Central memory CD4-positive, alpha-beta T cell (primary cell): ENCODE measurements at places on chromosomes 1 and 21.

- DNase-seq: no peak
Observed at GRCh38 chr1:15940110-15941043, 35.5 kb downstream of the ZBTB17 start.

DNA sequence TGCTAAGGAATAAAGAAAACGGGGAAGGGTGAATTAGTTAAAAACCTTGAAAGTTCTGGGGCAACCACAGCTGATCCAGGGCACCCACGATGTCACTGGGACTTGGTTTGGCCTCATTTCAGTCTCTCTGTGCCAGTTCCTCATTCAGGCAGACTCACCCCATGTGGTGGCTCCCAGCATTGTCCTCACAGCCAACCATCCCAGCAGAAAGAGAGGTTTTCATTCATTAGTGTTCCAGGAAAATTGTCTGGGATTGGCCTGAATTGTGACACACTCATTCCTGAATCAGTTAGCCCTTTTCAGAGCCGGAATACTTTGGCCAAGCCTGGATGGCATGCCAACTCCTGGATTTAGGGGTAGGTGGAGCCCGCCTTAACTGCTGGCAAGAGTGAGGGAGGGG is 367.7 kb downstream of the PRDM2 start:
- DNase-seq: no peak

- DNase-seq: no peak
Observed at GRCh38 chr21:41897700-41898099, 18.6 kb upstream of the PRDM15 start.

GRCh38 chr1:23018661-23019093 is 591 bp upstream of the KDM1A start:
- no peak for DNase-seq

GRCh38 chr1:9621032-9621431 is 30.5 kb upstream of the PIK3CD start:
- no peak for DNase-seq

GRCh38 chr1:193472838-193473398 is 286.5 kb upstream of the B3GALT2 start:
- DNase-seq: no peak

GRCh38 chr1:44559330-44559729 is 115.0 kb downstream of the TMEM53 start:
- no peak for DNase-seq

GRCh38 chr1:99110140-99111041 is 105.7 kb upstream of the PLPPR5 start:
- DNase-seq: no peak

GRCh38 chr1:118204105-118204504 is 19.1 kb upstream of the SPAG17 start:
- no peak for DNase-seq

- DNase-seq: no peak
Observed at GRCh38 chr1:201764166-201764565, 64.8 kb upstream of the IPO9 start.

- no peak for DNase-seq
Observed at GRCh38 chr1:228906223-228906860, 171.1 kb downstream of the RHOU start.

DNA sequence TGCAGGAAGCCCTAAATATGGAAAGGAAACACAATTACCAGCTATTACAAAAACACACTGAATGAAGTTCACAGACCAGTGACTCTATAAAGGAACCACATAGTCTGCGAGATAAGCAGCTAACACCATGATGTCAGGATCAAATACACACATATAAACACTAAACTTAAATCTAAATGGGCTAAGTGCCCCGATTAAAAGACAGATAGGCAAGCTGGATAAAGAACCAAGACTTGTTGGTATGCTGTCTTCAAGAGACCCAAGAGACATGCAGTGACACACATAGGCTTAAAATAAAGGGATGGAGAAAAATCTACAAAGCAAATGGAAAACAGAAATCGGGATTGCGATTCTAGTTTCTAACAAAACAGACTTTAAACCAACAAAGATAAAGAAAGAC is 121.9 kb downstream of the SLC5A9 start:
- no peak for DNase-seq

DNA sequence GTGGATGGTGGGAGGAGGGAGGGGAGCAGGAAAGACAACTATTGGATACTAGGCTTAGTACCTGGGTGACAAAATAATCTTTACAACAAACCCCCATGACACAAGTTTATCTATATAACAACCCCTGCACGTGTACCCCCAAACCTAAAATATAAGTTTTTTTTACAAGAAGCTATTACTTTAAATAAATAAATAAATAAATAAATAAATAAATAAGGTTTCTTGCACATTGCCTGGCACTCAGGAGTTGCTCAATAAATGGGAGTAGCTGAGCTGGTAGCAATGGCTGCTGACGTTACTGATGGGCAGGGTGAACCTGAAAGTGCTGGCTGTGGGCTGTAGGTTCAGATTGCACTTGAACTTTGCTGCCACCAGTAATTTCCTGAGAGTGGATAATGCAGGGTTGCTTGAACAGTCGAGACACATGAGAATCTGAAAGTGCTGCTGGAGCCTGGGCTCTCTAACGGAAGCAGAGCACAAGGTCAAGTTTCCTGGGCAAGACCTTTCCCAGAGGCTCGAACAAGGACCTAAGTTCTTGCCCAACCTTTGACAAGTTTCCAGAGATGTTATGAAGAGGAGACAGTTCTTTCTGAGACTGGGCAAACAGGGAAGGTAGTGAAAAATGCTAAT is 14.8 kb upstream of the KCNE2 start:
- DNase-seq: no peak

- DNase-seq: peak; percentile 40
Observed at GRCh38 chr1:154608397-154609270, 648 bp upstream of the ADAR start.

GRCh38 chr1:43611950-43612349 is 38.0 kb upstream of the KDM4A start:
- DNase-seq: no peak

GRCh38 chr1:192702212-192702902 is 66.4 kb downstream of the RGS13 start:
- DNase-seq: no peak

DNA sequence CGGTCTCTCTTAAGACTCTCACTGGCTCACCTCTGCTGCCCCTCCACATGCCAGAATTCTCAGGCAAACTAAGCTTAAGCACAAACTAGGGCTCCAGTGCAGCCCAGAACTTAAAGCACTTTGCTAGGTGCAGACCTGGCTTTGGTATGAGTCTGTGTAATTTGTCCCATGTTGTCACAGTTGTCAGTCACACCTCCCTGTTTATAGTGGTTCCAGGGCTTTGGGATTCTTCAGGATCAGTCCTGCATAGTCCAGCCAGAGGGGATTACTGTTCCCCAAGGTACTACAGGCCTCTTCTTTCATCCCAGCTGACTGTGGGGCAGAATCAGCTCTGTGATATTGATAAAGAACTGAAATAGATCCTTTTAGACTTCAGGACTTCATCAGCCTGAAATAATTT is 105.0 kb upstream of the UBE2U start:
- no peak for DNase-seq

- DNase-seq: no peak
Observed at GRCh38 chr1:229641306-229641705, 15.3 kb downstream of the URB2 start.

DNA sequence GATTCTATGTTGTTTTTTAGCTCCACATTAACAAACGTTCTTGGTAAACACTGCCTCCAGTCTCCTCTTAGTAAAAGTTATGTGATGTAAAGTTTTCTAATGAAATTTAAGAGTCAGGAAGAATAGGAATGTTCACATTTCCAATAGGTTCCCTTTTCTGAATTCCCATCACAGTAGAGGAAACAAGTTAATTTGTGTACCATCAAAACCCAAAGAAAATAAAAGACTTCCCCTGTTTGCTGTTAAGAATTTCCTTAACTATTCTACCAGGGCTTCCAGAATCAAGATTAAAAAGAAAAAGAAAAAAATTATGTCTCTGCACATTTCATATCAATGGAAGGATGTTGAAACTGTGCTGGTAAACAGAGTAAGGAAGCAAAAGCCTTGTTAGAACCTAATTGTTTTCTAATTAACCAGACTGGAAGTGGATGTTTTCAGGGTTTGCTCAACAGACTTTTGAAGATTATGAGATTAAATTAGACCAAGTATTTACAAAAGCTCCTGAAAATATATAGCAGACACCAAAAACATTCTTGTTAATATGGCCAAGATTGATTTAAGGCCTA is 43.4 kb upstream of the PALMD start:
- no peak for DNase-seq

DNA sequence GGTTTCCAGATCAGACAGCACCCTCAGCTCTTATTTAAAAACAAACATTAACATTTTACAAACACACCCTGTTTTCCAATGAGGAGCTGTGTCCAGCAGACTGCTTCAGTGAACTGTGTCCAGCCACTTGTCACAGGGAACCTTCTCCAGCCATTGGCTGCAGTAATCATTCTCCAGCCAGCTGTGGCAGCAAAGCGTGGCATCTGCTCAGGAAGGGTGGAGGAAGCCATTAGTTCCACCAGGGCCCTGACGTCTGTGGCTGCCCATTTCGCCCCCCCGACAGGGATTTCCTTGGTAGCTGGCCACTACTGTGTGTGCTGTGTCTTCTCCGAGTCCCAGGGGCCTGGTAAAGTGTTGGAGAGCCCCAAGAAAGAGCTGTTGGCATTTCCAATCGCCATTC is 62.9 kb upstream of the SELENON start:
- no peak for DNase-seq

GRCh38 chr1:97936976-97937375 is 16.1 kb upstream of the DPYD start:
- DNase-seq: no peak

GRCh38 chr1:905071-905749 is 18.5 kb upstream of the SAMD11 start:
- DNase-seq: no peak

DNA sequence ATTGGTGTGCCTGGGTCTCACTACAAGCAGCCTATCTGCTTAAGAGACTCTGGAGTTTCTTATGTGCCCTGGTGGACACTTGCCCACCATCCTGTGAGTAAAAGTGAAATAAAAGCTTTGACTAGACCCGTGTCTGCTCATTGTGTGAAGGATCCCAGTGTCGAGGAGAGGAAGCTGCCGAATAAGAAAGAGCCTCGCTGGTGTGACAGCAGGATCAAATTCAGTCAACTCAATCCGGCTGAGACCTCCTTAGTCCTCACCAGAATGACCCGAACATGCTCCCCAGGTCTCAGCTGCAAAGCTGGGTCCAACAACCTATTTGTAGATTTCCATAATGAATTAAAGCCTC is 14.8 kb downstream of the CD2 start:
- DNase-seq: no peak

DNA sequence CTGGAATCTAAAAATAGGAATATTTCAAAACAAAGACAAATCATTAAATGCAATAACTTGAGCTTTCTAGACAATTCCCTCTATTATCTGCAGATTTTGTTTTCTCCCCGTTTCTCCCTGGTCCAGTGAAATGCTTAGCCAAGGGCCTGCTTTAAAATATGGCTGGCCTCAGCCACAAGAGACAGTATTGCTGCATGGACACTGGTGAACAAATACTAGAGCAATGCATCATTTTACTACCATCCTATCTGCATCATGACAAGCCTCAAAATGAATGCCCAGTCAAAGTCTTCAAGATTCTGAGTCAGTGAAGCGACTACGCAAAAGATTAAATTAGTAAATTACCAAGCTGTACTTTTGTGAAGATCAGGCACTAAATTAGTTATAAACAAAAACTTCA is 80.5 kb downstream of the ENAH start:
- no peak for DNase-seq

GRCh38 chr1:154992721-154993571 is 440 bp upstream of the LENEP start:
- no peak for DNase-seq

DNA sequence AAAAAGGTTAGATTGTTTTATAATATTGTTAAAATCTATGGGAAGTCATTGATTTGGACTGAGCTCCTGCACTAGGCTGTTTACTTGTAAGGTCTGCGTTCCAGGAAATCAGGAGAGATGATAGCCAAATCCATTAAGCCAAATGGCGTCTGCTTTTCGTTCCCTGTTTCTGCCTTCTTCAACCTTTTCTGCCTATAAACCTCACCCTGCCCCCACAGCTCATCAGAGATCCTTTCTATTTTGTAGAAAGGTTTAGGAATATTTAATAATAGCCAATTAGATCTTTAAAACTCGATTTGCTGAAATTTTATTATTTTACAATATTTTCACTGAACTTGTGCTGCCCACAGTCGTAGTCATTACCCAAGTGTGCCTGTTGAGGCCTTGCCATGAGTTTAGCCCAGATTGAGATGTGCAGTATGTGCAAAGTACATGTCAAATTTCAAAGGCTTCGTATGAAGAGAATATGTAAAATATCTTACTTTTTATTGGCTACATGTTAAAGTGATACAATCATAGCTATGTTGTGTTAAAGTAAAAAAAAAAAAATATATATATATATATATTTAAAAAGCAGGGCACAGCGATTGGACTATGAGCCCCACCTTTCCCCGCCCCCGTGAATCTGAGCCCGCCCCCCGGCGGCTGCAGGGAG is 444 bp upstream of the IARS2 start:
- DNase-seq: no peak

GRCh38 chr1:1433804-1434130 is 1.7 kb upstream of the VWA1 start:
- DNase-seq: no peak

- no peak for DNase-seq
Observed at GRCh38 chr1:208203127-208203847, 40.9 kb downstream of the PLXNA2 start.

- no peak for DNase-seq
Observed at GRCh38 chr21:45826676-45827301, 154.8 kb upstream of the COL6A1 start.

GRCh38 chr1:152873495-152873894 is 4.6 kb upstream of the SMCP start:
- no peak for DNase-seq

GRCh38 chr1:98005326-98006010 is 84.6 kb upstream of the DPYD start:
- no peak for DNase-seq

GRCh38 chr1:40739455-40740008 is 44.1 kb upstream of the KCNQ4 start:
- no peak for DNase-seq

DNA sequence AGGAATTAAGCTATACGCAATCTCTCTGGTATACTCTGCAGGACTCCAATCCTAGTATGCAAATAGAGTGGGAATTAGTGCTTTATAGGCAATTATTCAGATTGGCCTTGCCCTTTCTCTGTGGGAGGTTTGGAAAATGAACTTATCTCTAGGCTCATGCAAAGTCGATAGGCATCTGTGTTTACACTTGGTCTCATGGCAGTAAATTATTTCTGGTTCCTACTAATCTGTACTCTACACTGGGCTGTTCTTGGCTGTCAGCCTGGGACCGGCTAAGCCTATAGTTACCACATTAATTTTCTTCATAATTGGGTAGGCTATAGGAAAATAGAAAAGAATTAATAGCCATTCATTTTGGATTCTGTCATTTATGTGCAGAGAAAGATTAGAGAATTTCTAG is 544.6 kb downstream of the AMY1C start:
- no peak for DNase-seq

GRCh38 chr21:32930673-32931072 is 95.1 kb upstream of the OLIG2 start:
- DNase-seq: no peak

GRCh38 chr1:80158771-80159170 is 1152.2 kb upstream of the ADGRL4 start:
- DNase-seq: no peak
